NCI-H226 (cell line): ENCODE measurements at places on chromosomes 2 and 18.

DNA sequence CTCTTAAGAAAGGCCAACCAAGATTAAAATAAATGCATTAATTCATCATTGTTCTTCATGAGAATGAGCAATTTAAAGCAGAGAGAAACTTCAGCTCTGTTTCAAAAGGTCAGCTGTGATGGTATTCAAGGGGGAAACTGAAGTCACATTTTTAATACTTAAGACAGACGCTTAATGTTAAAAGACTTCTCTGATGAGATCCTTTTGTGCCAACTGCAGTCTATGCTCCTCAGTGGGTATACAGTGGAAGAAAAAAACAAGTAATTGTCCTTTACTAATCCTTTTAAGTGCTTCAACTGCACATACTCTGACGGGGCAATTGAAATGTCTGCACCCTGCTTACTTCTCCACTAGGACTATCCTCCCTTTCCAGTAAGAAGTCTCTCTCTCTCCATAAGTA, 309.7 kb downstream of the GULP1 start:
- no peak for DNase-seq

DNA sequence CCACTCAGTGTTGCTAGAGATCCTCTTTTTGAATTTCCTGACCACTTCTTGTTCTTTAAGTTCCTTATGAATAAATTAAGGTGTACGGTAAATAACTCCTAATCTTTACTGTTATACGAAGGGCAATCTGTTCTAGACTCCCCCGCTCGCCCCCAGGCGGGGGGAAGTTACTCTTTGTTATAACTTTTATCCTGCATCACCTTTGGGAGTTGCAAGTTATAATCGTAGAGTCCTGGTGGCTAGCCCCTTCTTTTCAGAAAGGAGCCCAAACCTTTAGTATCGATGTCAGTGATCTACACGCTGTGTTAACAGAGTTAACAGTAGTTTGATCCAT, 652 bp downstream of the GCA start:
- DNase-seq, result no peak

- DNase-seq, result no peak
Measured at GRCh38 chr2:6674381-6674780, 191.3 kb downstream of the CMPK2 start.

GRCh38 chr18:50819027-50819727, 639 bp downstream of the MRO start:
- no peak for DNase-seq

DNA sequence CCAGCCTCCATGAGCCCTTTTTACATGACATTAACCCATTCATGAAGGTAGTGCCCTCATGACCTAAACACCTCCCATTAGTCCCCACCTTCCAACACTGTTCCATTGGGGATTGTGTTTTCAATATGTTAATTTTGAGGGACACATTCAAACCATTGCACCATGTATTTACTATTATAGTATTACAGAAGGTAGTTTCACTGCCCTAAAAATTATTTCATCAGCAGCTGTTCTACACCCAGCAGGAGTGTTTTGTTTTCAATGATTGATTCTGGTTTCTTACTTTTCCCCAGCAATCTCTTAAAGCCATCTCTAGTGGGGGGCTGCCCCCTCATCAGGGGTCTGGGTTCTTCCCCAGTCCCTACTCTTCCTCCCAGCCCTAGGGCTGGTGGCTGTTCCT, 71.9 kb downstream of the CERS6 start:
- no peak for DNase-seq

DNA sequence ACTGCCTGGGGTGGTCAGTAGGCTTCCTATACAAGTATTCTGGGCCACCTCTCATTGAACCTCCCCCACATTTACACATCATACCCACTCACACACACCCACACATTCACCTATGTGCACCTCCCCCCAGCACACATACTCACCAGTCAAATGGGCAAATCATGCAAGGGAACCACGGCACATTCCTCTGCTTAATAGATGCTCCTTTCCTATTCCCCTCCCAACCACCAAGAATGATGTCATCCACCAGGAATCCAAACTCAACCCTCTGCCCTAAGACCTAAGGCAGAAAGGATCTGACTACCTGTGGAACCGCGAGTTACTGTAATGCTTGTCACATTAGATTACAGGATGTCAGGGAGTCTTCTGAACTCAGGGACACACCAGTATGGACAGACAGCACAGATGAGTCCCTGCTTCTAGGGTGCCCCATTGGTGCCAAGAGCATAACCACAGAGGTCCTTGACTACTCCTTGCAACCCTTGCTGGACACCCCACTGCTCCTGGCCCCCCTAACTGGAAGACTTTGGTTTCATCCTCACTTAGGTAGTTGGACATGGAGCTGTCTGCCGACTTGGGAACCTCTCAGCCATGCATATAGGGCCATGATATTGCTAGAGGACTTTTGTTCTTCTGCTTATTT, 21.5 kb upstream of the CAB39 start:
- DNase-seq, result peak; percentile 99

- no peak for DNase-seq
Measured at GRCh38 chr2:102154946-102155702, 12.6 kb downstream of the IL1R1 start.
